ENCODE measurements at places on chromosomes 7 and 10.

DNA sequence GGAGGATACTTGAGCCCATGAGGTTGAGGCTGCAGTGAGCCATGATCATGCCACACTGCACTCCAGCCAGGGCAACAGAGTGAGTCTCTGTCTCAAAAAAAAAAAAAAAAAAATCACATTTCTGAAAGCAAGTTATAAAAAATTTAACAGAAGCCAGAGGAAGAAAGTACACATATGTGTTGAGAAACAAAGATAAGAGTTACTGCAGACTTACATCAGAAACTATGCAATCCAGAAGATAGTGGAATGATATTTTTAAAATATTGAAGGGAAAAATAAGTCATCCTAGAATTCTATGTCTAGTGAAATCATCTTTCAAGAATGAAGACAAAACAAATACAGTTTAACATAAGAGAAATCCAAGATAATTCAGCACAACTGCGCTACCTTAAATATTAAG is 46.9 kb downstream of the ZNF518A start:
- no peak for DNase-seq

- no peak for DNase-seq
Observed at GRCh38 chr7:33982425-33982786, 77.1 kb downstream of the BMPER start.

DNA sequence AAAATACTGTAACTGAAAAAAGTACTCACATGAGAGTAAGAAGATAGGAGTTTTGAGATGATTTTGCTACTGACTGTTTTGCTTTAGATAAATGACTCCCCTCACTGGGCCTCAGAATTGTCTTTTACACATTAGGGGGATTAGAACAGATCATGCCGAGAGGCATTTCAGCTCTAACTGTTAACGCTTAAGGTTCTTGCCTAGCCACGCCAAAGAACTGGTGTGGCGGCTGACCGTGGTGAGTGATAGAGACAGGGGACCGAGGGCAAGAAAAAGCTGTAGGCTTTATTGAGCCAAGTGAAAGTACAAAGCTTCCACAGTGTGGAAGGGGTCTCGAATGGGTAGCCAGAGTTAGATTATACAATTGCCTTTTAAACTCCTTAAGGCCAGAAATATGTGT is 368.5 kb upstream of the MYO3A start:
- DNase-seq, result no peak

DNA sequence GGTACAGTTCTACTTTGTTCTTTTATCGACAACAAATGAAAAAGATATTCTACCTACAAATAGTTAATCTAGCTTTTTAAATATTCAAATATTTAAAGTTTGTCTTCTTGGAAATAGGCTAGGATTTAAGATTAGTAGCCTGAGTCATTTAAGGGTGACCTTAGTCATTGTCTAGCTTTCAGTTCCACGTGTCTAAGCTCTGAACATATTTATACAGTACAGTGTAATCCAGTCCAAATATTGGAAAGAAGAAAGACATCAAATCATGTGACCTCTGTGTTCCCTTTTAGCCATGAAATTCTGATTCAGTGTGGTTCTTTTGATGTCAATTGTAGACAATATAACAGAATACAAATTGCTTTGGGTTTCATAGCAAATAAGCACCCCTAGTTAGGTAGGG is 121.1 kb downstream of the MALRD1 start:
- no peak for DNase-seq

GRCh38 chr7:154640266-154640865 is 362.6 kb downstream of the PAXIP1 start:
- DNase-seq, result no peak

DNA sequence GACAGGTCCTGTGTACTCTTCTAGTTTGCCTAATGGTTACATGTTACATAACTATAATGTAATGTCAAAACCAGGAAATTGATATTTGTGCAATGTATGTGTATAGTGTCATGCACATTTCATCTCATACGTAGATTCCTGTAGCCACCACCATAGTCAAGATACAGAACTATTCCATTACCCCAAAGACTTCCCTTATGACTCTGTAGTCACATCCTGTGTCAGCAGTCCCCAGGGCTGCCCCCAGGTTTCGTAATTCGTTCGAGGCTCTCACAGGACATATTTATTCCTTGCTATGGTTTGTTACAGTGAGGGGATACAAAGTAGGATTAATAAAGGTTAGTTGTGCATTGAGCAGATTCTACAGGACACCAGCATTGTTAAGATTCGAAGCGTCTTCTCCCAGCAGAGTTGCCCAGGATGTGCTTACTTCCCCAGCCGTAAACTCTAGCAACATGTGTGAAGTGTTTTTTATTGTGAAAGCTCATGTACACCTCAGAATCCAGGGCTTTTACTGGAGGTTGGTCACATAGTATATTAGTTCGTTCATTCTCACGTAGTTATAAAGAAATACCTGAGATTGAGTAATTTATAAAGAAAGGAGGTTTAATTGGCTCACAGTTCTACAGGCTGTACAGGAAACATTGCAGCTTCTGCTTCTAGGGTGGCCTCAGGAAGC is 18.6 kb downstream of the RABGEF1 start:
- DNase-seq, result no peak

Measured in stimulated activated CD8-positive, alpha-beta memory T cell treated with anti-CD3 and anti-CD28 coated beads, Interleukin-4, amount 100 ng/mL, for 1 hour (primary cell).